Esophagus squamous epithelium (tissue), 5 donors: ENCODE measurements at places on chromosomes 5 and 9.
A peak's percentile ranks its signal among the peaks of the same experiment; 100 is the strongest.

DNA sequence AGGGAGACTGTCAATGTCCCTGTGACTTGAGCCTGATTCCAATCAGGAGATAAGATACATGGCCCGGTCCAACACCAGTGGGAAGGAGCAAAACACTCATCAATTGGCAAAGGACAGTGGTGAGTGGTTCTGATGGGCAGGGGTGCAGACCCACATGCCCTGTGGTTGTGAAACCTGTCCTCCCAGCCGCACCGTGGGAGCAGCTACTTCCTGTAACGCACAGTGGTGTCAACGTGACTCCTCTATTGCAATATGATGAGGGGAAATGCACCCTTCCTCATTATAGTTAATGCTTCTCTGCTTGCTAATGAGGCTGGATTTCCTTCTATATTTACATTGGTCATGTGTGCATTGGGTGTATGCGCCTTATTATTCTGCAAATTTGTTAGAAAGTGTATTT, 223.0 kb downstream of the IRX1 start:
- DNase-seq, result no peak

DNA sequence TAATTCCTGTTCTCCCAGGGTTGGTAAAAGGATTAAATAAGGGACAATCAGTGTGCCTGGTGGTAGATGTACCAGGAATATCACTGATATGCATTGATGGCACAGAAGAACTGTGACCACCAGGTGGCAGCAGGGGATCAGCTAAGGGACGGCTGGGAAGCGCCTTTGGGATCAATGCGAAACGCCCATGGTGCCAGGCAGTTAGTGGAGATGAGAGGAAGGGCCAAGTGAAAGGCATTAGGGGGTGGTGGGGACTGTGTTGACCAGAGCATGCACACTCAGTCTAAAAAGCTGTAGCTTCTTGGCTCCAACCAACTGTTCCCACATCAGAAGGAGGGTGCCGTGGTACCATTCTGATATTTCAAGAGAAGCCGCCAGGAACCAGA, 55.6 kb downstream of the ARHGEF37 start:
- no peak for DNase-seq

DNA sequence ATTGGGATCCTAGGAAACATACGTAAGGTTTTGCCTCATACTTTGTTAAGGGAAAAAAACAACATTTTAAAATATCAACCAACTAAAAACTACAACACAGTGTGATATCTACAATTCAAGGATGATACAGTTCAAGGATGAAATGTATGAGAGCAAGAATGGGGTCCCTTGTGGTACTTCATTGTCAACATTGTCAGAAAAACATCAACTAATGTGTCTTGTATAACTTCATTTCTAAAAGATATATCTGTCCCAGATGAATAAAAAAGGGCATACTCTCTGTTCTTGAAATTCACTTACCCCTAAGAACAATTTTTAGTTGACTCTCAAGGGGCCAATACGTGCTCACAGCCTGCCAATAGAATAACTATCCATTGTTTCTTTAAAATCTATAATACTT, 1250.5 kb downstream of the PTPRD start:
- DNase-seq, result no peak

DNA sequence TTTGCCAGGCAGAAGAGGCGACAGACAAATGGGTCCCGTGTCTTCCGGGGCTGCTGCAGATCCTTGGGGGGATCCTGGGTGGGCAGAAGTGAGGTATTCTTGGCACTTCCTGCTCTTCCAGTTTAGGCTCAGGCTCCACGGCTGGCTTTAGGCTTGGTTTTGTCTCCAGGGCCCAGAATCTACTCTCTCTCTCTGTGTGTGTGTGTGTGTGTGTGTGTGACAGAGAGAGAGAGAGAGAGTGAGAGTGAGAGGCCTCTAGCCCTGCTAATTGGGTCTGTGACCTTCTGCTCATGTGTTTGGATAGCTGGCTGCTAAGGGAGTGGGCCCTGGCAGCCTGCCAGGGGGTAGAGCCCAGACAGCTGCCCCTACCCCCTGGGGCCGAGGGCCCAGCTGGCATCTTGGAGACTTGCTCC, 39.3 kb downstream of the CRB2 start:
- DNase-seq, result no peak

- no peak for DNase-seq
These were observed 331.2 kb downstream of the TLE4 start for GRCh38 chr9:79902825-79903600.

GRCh38 chr5:1505506-1506241, 18.1 kb downstream of the LPCAT1 start:
- DNase-seq, result no peak

GRCh38 chr9:103203172-103203571, 208.0 kb downstream of the CYLC2 start:
- no peak for DNase-seq

- DNase-seq, result no peak
These were observed 9.0 kb downstream of the LPAR1 start for GRCh38 chr9:111029260-111029659.

DNA sequence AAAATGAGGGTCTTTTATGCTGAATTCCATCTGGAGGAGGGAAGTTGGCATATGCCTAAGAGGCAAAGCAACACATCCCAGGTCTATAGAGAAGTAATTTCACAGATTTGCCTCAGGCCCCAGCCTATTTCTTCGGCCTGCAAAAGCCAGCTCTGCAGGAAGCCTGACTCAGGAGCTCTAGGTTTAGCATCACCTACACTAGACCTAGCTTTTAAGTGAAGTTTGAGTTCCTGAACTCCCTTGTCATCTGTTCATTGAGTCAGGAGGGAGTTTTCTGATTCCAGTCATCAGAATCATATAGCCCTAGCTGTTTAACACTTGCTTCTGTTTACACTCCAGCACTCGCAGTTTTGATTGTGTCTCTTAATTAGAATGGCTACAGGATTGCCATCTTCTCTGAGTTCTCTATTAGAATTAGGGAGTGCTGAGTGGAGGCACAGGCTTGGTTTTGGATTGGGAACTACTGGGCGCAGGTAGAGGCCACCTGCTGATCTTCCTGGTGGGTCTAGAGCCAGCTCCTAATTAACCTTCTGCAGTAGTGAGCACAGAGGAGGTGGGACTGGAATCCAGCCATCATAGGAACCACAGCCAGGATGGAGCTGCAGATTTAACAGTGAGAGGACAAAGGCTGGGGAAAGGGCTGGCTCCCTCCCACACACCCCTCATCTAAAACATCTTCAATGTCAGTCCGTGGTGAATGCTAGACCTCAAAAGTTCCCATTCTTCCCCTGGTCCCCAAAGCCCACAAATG, 179.5 kb downstream of the TRIO start:
- DNase-seq, result no peak

GRCh38 chr9:95999390-95999789, 123.9 kb downstream of the ERCC6L2 start:
- no peak for DNase-seq

GRCh38 chr5:180830253-180831138, 27.9 kb upstream of the MGAT1 start:
- peak; percentile 37 for DNase-seq

DNA sequence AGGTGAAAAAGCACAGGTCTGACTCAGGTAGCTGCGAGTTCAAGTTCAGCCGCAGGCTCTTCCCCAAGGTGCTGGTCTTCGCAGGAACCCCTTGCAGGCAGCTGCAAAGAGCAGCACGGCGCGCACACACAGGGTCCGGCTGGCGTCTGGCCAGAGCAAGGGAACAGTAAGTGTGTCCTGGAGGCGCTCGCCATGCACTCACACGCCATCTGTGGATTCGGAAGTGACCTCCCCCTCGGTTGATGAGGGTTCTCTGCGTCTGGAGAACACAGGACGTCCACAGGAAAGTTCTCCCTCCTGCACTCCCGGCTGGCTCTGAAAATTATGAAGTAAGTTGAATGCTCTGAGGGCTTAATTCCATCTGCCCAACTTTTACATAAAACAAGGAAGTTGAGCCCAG, 14.0 kb upstream of the EGFL7 start:
- DNase-seq, result no peak

- DNase-seq, result no peak
These were observed 31.2 kb upstream of the CDK5RAP2 start for GRCh38 chr9:120610975-120611689.

DNA sequence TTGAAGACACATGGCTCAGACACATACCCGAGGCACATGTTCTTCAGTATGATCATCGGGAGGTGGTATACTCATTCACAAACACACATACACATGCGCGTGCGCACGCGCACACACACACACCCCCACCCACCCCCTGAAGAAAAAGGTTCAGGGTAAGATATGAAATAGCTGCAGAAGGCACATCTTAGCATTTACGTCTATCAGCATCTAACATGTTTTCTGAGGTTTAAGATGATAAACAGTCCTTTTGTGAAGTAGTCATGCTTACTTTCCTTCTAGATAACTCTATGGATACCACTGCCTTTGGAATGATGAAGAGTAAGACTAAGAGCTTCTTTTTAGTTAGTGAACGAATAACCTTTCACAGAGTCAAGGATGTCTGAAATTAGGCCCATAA, 105.1 kb upstream of the GNA14 start:
- DNase-seq, result no peak

- DNase-seq, result no peak
These were observed 14.1 kb downstream of the CAPSL start for GRCh38 chr5:35924122-35924949.

DNA sequence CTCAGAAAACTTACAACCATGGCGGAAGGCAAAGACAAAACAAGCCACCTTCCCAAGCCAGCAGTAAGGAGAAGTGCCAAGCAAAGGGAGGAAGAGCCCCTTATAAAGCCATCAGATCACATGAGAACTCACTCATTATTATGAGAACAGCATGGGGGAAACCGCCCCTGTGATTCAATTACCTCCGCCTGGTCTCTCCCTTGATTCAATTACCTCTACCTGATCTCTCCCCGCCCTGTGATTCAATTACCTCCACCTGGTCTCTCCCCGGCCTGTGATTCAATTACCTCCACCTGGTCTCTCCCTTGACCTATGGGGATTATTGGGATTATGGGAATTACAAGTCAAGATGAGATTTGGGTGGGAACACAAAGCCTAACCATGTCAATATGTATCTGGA, 467.3 kb upstream of the FTMT start:
- DNase-seq, result no peak

DNA sequence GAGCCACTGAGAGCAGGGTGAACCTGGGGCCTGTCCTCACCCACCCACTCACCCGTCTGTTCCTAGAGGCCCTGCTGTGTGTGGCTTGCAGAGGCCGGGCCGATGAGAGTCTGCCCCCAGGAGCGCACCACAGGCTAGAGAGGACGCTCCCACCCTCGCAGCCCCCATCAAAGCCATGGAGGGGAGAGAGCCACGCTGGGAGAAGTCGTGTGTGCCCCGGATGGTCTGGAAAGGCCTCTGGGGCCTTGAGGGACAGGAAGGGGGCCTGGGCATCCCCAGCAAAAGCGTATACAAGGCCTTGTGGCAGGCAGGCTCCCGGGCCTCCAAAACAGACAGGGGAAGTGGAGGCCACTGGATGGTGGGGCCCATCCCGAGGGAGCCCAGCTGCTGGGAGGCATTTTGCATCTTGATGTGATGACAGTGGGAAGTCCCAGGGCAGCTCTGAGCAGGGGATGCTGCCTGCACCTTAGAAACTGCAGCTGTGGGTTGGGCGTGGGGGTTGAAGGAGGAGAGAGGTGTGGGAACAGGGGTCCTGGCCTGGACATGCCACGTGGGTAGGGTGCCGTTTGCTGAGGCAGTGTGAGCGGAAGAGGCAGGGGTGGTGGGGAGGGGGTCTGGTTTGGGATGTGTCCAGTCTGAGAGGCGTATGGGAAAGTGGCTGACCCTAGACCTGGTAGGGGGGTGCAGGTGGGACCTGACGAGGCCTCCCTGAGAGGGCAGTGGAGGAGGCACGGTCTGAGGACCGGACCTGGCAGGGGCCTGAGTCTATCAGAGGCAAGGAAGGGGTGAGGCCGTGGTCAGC, 43.0 kb upstream of the NOTCH1 start:
- DNase-seq, result no peak

DNA sequence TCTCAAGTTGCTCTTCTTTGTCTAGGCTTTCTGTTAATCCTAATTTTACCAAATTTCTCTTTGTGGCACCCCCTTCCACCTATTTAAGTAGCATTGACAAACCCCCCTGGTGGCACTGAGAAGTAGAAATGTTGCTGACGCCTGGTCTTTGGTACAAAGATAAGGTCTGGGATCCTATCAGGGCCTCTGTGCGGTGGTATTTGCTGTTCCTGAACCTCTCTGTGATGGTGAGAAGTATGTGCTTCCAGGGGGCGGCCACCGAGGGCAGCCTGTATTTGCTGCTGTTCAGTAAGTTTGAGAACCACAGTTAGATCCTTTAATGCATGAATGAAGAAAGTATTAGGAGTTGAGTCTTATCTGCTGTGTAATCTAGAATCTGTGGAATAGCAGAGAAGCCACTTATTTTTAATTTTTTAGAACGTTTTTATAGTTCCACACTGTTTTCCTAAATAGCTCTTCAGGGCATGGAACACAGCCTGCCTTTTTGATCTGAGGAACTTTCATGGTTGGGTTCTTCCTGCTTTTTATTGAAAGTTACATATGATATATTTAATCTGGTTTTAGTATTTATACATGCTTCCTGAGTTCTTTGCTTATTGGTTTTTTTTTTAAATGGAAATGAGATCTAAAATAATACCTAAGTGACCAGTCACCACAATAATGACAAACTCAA, 124.2 kb downstream of the TRIO start:
- DNase-seq, result no peak

DNA sequence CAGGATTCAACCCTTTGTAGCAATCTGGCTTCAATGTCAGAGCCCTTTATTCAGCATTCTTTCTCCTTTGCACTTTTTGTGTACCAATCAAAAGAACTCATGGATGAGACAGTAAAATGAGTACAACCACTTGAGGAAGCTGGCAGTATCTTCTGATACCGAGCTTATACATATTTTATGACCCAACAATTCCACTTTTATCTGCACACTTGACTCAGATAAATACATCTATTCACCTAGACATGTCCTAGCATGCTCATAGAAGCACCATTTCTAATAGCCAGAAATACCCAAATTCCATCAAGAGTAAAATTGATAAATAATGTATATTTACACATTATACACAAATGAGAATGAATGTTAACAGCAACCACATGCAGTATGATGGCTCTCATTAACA, 111.2 kb upstream of the PTGER4 start:
- no peak for DNase-seq

DNA sequence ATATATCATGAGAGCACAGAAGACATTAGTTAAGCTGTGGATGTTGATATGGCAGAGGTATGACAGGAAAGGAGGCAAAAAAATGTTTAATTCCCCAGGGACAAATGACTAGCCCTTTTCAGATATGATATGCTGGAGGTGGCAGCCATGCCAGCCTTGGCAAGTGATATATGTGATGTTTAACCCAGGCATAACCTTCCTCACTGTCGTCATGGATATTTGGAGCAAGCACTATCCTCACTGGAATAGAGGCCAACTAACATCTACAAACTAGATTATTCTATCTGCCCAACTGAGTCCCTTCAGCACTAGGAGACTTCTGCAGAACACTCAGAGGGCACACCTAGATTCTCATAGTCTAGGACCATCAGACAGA, 27.3 kb upstream of the SLC46A2 start:
- no peak for DNase-seq

GRCh38 chr5:150066901-150067396, 19.4 kb downstream of the CSF1R start:
- no peak for DNase-seq
